Iris pigment epithelial cell (primary cell): ENCODE measurements at places on chromosomes 5 and 9.

DNA sequence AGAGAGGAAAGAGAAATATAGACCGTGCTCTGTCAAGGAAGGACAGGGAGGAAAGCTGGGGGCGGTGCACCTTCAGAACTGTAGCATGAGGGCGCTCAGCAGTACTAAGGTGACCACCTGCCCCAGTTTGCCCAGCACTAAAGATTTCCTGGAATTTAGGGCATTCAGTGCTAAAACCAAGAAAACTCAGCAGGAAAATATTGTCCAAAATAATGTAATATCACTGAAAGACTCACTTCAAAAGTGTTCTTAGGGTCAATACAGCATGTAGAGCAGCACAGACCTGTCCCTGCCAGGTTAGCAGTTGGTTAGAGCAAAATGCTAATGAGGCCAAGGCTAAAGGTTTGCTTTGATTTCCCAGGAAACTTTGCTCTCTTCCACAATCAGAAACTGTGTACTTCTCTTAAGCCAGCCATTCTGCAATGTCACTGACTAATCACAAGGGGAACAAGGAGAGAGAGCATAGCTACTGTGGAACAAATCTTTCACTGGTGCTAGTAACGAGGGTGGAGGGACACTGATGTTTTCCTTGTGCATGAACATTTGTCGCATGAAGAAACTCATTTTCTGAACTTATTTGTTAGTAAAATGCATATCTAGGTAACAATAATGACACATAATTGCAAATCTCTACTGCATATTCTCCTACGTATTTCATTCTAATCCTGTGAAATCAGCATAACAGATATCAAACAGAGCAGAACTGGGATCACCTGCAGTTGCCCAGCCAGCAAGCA, 53.0 kb upstream of the GRAMD2B start:
- peak; percentile 48 for DNase-seq

- no peak for DNase-seq
Observed at GRCh38 chr9:1173211-1173610, 123.1 kb downstream of the DMRT2 start.

- DNase-seq: no peak
Observed at GRCh38 chr5:118295045-118295444, 693.3 kb downstream of the DTWD2 start.

DNA sequence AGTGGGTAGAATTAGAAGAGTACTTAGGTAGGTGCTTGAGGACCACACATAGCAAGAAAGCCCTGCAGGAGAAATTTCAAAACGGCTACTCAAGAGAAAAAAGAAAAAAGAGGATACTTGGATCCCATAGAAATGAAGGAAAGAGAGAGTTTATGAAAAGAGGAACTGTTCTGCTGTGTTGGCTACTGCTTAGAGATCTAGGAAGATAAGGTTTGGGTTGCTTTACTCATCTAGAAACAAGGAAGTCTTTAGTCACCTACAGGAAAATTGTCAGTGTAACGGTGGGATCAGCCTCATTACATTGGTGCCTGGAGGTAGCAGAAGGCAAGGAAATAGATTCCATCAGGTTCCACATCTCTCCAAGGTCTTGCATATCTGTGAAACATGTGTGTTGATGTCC, 14.8 kb upstream of the C5orf46 start:
- DNase-seq: no peak

- DNase-seq: no peak
Observed at GRCh38 chr5:14492331-14492964, 89.1 kb upstream of the OTULINL start.

DNA sequence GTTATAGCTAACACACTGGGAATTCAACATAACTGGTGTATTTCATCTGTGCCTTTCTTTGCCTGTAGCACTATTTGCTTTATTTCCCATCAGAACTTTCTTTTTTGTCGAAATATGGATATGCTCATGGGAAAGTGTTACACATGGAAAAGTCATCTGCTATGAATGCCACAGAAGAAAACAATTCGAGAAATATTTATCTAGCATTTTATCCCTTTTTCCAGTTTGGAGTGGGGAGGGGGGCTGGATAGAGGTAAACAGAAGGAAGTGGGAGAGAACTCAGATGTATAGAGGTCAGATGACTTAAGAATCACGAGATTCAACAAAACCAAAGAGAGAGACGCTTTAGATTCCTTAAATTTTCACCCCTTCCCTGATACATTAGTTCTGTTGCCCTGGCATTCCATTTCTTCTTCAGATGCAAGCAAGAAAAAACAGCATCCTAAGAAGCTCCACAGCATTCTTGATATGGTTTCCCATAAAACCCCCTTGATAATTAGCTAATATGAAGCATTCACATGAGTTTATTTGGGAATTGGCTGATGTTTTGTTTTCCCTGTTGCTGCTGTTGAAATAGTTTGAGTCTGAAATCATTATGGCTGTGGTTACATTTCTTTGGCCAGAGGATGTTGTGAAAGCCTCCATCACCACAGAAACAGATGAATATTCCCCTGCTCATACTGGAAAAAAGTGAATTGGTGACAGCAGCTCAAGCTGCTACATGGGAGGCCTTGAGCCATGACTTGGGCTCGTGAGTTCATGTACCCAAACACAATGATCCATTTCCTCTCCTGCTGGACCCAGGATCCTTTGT, 335.8 kb upstream of the DAB2 start:
- peak; percentile 99 for DNase-seq

- DNase-seq: peak; percentile 11
Observed at GRCh38 chr5:180390441-180391190, 37.5 kb upstream of the GFPT2 start.

GRCh38 chr9:70817311-70817710, 304.1 kb downstream of the TRPM3 start:
- no peak for DNase-seq

DNA sequence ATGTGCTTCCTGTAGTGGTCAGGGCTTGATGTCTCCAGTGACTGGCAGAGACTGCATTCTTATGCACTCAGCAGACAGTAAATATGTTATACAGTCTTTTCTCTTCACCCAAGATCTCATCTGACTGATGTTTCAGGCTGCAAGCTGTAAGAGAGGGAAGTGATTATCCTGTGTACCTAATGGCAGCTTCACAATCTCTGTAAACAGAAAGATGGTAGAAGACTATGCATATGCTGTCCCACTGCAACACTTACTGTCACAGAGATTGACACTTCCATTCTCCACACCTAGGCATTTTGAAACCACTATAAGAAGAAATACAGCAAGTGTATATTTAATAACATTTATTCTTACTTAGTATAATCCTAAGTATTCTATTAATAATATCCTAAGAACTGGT, 97.6 kb upstream of the ANXA1 start:
- DNase-seq: no peak

DNA sequence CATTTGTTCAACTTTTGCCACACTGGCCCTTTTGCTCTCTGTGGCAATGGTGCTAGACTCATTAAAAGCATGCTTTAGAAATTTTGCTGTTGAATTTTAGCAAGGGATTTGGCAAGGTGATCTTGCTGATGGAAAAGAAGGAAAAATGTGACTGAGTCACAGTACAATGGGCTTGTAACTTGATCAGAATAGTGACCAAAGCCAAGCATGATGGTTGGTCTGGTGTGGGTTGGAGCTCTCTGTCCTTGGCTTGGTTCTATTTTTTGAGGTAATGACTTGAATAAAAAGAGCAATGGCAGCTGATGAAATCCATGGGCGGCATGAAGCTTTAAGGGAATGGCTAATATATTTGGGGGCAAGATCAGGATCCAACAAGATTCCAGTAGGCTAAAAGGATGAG, 114.4 kb upstream of the ZNF366 start:
- no peak for DNase-seq

DNA sequence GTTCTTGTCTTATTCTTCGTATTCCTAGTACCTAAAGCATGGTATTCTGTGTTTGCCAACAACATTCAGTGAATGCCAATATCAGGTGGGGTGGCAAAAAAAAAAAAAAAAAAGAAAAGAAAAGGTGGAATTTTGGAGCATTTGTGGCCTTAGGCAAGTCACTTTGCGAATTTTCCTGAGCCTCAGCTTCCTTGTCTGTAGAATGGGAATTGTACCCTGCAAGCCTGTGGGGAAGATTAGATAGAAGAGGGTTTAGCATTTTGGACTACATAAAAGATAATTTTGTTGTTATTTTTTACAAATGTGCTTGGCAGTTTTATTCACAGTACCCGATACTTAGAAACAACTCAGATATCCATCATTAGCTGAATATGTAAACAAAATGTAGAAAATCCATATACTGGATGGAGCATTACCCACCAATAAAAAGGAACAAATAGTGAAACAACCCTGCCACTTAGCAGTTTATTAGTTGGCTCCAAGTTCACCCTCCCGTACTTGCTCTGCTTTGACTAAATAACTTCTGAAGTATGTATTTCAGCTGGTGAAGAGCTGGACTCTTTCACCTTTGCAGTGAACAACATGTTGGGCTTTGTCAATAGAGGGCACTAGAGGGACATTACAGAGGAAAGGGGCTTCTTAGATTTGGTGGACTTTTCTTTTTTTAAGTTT, 13.6 kb downstream of the UBE2D2 start:
- DNase-seq: peak; percentile 51

- no peak for DNase-seq
Observed at GRCh38 chr9:3989915-3990314, 310.0 kb downstream of the GLIS3 start.

DNA sequence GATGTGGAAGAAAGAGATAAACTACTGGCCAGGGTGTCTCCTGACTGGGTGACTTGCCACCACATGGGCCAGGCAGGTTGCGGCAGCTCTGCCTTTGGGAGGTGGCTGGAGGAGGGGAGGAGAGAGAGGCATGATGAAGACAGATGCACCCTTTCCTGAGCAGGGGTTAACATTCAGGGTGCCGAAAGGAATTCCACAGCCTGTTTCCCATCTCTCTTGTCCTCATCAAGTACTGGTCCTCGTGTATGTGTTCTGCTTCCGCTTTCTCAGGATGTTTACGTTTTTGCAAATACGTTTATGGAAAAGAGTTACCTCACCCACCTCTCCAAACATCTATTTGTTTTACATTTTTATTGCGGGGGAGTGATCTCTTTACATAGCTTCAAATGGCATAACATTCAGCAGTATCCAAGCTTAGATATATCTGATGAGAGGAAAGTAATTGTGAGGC, 73.4 kb downstream of the C9orf85 start:
- no peak for DNase-seq

DNA sequence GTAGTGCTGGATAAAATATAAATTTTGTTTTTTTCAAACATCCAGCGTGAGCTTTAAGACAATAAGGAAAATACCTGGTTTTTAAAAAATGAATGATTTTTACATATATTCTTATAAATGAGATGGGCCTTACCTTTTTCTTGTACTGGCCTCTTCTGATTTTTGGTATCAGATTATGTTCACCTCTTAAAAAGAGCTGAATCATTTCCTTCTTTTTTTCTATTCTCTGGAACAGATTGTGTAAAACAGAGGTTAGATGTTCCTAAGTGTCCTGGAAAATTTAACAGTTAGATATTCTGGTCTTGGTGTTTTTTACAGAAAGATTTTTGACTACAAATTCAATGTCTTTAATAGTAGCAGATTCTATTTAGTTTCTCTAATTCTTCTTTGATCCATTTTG, 74.6 kb downstream of the NDUFAF2 start:
- DNase-seq: peak; percentile 23
